A549 treated with ZK216348 at 1 μM for 4 hours (cell line): ENCODE measurements at places on chromosomes 5 and 9. TPM values are rescaled to one million over a fixed set of nuclear protein-coding genes. Genes with fewer than 3 reads are reported as not detected.

HSD17B3 gene
- total RNA-seq, result 0.34 TPM in 1 of 5 replicates, not detected in the others

GRM6 gene
- not detected in 5 replicates for total RNA-seq

PTGS1 gene
- 1.3 to 1.6 TPM (median 1.6 TPM) in 5 replicates for total RNA-seq

SOWAHA gene
- 0.06 to 0.12 TPM (median 0.11 TPM) in 5 replicates for total RNA-seq

ZNF454 gene
- not detected in 5 replicates for total RNA-seq

LVRN gene
- 0.05 to 0.22 TPM in 2 of 5 replicates, not detected in the others for total RNA-seq

C5orf58 gene
- total RNA-seq, result not detected in 5 replicates

SLC22A4 gene
- total RNA-seq, result 2.9 to 5.7 TPM (median 4.5 TPM) in 5 replicates

C5orf34 gene
- total RNA-seq, result 3.5 to 6.2 TPM (median 4.5 TPM) in 5 replicates

EFNA5 gene
- 18.9 to 27.3 TPM (median 26.4 TPM) in 5 replicates for total RNA-seq

CDKN2A gene
- 0.23 to 0.38 TPM in 2 of 5 replicates, not detected in the others for total RNA-seq

MPDZ gene
- total RNA-seq, result 10.6 to 13.4 TPM (median 13.0 TPM) in 5 replicates

RMRP gene
- total RNA-seq, result 7.2 to 17.6 TPM (median 8.8 TPM) in 3 of 5 replicates, not detected in the others

FGFR4 gene
- 10.3 to 26.0 TPM (median 25.5 TPM) in 5 replicates for total RNA-seq

PTCD2 gene
- 7.1 to 11.8 TPM (median 10.2 TPM) in 5 replicates for total RNA-seq

PHF24 gene
- 0.05 to 0.29 TPM (median 0.12 TPM) in 4 of 5 replicates, not detected in the other for total RNA-seq

DDX4 gene
- total RNA-seq, result not detected in 5 replicates

PCDHGC4 gene
- total RNA-seq, result not detected in 5 replicates
